Hepatocyte (in vitro differentiated cells): ENCODE measurements at places on chromosomes 5 and 9. TPM values are rescaled to one million over a fixed set of nuclear protein-coding genes. Genes with fewer than 3 reads are reported as not detected.
A peak's percentile ranks its signal among the peaks of the same experiment; 100 is the strongest.

- no peak for DNase-seq
Measured at GRCh38 chr9:136728548-136729123, 14.1 kb downstream of the LCN10 start.

GRCh38 chr9:98488571-98489312 is 220.0 kb downstream of the GABBR2 start:
- peak; percentile 40 for DNase-seq

POLR3G gene
- 0.64 and 3.5 TPM in 2 replicates for total RNA-seq

DNA sequence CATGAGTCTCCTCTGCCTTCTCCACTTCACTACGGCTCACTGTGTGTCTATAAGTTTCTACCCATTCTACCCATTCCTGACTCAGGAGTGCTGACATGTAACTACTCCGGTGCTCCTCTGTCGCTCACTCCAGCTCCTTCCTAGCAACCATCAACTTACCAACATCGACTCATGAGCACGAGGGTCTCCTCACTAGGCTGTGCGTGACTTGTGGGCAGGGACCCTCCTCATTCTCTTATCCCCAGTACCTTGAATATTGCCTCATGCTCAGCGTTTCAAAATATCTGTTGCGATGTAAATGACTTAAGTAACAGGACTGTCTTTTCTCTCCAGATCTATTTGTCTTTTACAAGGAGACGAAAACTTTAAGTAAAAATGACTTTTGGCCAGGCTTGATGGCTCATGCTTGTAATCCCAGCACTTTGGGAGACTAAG is 73.1 kb downstream of the BASP1 start:
- DNase-seq: no peak

SGCD gene
- total RNA-seq: 8.0 and 8.8 TPM in 2 replicates

DNA sequence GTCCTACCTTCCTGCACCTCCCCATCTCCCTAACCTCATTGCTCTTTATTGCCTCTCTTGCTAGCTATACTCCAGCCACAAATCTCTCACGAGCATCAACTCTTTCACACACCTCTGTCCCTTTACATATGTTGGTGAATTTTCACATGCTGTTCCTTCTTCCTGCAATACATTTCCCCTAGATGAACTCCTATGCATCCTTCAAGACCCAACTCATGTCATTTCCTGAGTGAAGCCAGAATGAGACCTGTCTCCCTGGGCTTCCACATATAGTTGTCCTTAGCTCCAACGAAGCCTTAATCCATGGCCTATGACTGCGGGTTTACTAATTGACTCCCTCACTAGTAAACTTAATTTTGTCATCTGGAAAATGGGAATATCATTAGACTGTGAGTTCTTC is 297.3 kb upstream of the PANK3 start:
- DNase-seq: no peak

DNA sequence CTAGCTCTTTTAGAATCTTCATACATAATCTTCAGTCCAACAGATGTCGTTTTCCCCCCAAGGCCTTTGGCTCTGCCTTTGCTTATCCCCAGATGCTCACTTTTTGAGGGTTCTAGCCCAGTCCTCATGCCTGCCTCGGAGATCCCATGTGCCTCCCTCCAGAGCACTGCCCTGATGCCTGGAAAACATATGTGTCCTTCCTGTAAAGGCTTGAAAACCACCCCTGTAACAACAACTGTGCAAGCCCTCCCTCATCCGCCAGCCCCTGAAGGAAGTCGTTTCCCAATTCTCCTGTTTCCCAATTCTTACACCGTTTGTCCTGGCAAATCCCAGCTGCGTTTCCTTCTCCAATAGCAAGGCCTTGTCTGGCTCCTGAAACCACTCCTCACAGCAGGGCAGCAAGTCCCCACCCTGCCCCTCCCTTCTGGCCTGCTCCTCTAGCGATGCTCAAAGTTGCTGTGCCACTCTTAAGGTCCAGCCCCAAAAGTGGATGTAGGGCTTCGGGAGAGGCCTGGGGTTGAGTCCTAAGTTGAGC is 52.2 kb downstream of the SLC36A1 start:
- no peak for DNase-seq

- DNase-seq: no peak
Measured at GRCh38 chr5:124678468-124678867, 68.0 kb downstream of the ZNF608 start.

- DNase-seq: no peak
Measured at GRCh38 chr5:35678661-35679060, 61.0 kb downstream of the SPEF2 start.

DMRT2 gene
- total RNA-seq: not detected in 2 replicates

- DNase-seq: peak; percentile 73
Measured at GRCh38 chr5:39224196-39224761, 4.9 kb upstream of the FYB1 start.

PCDHGB1 gene
- 0.24 and 0.53 TPM in 2 replicates for total RNA-seq

DNA sequence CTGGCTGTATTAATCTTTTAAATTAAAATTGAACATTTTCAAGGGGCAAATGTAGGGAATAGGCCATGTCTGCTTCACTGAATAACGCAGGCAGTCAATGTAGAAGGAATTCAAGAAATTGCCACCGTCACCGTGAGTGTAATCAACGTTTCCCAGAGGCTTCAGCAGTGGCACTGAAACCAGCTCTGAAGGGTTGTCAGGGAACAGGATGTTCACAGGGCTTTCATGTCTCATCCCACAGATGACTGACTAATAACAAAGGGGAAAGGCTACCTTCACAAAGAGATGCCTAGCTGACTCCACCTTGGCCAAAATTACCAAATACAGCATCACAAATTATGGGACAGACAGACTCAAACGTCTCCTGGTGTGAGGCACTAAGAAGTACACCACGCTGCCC is 70.4 kb upstream of the SIMC1 start:
- DNase-seq: no peak

DNA sequence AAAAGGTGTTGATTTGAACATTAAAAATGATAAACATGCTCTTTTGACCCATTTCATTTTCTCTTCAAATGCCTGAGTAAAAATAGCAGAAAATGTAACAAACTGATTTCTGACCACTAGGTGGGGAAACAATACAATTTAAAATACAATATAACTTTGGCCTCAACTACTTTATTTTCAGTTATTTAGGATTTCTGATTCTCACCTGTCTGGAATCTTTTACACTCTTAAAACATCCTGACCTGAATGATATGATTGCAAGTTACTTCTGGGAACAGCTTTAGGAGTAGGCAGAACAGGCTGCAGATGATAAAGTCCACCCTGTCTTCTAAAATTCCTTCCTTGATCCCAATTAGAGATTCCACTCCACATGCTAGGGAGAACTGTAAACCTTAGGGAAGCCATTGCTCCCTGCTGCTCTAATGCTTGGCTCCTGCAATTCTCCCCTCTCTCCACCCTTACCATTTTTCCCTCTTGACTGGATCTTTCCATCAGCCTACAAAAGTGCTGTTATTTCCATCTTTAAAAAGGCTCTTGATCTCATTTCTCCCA is 70.3 kb downstream of the FYB1 start:
- no peak for DNase-seq

DNA sequence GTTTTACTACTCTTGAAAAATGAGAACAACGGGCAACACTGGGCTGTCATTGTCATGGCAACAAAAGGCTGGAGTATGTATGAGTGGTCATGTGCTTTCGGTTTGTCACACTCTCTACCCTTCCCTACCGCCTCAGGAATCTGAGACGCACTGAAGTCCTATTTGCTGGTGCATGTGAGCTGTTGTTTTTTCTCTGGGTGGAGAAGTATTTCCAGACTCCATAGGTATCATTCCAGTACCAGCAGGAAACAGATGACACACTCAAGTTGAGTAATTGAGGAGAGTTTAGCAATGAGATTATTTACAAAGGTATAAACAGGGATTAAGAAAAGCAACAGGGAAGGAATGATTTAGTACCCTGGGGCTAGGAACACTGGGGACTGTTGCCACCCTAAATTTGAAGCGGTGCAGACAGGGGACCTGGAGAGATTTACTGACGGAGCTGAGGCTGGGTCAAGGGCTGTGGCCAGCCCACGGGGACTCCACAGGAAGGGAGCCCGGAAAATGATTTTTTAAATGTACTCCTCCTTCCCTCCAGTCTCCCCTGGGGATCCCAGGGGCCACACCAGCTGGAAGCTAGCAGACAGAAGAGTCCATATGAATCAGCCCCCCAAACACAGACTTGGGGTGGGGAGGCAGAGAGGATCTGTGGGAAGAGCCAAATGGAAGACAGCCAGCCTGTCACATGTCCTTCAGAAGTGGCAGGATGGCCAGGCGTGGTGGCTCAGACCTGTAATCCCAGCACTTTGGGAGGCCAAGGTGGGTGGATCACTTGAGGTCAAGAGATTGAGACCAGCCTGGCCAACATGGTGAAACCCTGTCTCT is 13.2 kb upstream of the ZBTB43 start:
- peak; percentile 80 for DNase-seq

GRCh38 chr5:81140441-81140840 is 92.7 kb upstream of the CKMT2 start:
- peak; percentile 6 for DNase-seq

FCN2 gene
- not detected in 2 replicates for total RNA-seq

GRCh38 chr9:110828264-110828663 is 159.7 kb downstream of the MUSK start:
- peak; percentile 17 for DNase-seq

DNA sequence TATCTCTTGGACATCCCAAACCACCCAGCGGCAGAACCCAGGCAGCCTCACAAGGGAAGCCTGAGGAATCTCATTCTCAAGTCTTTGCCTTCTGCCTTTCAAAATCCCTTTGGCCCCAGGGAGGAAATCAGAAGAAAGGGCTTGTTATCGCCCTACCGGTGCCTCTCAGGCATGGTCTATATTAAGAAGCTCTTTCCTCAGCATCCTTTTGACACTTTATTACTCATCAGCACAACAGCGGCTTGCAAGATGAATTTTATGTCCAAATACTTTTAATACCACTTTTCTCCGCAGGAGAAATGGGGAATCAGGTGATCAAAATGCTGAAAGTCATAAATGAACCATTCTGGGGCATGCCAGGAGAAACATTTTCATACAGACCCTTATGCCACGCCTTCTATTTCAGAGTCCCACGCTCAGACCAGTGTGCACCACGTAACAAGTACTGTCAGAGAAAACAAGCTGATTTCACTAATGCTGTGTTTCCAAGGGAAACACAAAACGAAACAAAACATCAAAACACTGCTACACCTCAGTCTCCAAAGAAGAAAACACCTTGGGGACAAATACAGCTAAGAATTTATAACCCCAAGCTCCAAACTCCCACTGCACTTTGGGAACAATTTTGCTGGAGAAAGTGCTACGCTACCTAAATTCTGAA is 30.0 kb downstream of the RAPGEF1 start:
- no peak for DNase-seq

S100Z gene
- 0.32 and 1.4 TPM in 2 replicates for total RNA-seq

PDGFRB gene
- total RNA-seq: 36.8 and 55.1 TPM in 2 replicates

DNA sequence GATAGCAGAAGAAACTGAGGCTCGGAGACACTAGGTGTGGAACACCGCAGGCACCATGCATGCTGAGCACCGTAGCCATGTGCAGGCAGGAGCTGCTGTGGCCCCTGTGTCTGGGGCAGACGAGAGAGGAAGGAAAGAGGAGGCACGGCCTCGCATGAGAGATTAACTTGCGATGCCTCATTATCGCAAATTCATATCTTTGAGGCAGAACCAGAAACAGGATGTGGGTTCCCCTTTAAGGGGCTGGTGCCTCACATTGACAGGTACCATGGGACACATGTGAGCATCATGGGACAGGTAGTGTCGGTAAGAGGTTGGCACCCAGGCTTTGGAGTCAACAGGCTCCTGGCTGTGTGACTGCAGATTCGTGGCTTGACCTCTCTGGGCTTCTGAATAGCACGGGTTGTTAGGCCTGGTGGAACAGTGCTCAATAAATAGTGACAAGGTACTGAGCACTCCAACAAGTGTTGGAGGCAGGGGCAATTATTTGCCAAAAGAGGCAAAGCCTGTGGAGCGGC is 40.8 kb downstream of the NAIF1 start:
- no peak for DNase-seq

QRFP gene
- total RNA-seq: not detected in 2 replicates

GRCh38 chr5:172667786-172668593 is 26.9 kb downstream of the NEURL1B start:
- DNase-seq: no peak

C5orf47 gene
- total RNA-seq: 0.07 TPM in 1 of 2 replicates, not detected in the other

MRRF gene
- 32.9 and 33.2 TPM in 2 replicates for total RNA-seq

DNA sequence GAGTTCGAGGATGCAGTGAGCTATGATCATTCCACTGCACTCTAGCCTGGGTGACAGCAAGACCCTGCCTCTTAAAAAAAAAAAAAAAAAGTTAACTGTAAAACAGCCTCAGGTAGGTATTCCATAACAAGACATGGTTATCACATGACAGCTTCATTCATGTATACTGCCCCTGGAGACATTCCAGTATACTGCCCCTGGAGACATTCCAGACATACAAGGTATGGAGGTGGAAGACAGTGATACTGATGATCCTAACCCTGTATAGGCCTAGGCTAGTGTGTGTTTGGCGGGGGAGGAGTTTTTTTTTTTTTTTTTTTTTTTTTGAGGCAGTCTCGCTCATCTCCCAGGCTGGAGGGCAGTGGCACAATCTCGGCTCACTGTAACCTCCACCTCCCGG is 105.5 kb downstream of the RICTOR start:
- no peak for DNase-seq

PCDHA12 gene
- total RNA-seq: 18.7 TPM in 2 replicates

DNA sequence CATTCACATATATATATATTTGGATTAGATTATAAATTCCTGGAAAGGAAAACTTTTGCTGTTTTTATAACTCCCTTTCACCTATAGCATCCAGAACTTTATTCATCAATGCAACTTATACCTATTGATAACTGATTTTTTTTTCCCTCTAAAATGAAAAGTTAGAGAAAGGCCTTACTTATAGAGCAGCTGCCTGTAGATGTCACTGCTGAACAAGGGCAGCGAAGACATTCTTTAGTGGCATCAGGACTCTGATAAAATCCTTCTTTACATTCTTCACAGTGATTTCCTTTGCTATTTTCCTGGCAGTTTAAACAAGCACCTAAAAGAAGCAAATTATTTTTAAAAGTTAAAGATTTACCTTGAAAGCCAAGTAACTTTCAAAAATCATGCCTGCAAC is 32.3 kb upstream of the CDK5RAP2 start:
- no peak for DNase-seq

DNA sequence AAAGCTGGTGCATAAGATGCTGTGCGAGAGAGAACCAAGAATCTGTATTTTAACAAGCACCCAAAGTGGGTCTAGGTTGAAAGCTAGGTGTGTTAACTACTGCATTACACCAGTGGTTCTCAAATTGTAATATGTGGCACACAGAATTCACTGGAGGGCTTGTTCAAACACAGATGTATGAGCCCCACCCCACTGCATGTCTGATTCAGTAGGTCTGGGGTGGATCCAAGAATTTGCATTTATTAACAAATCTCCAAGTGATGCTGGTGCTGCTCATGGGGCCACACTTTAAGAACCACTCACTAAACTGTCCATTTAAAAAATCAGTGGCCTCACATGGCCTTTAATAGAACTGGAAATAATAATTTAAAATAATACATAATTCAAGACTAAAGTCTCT is 40.4 kb downstream of the LPAR1 start:
- DNase-seq: no peak
